Ovary (tissue), 10 donors: ENCODE measurements at places on chromosomes 12 and 14. TPM values are rescaled to one million over a fixed set of nuclear protein-coding genes. Genes with fewer than 3 reads are reported as not detected.

LBHD2 gene
- not detected for total RNA-seq

KRT3 gene
- not detected for total RNA-seq

LRRC43 gene
- 1.1 TPM for total RNA-seq

TAS2R30 gene
- total RNA-seq = 4.5 TPM

CCNB1IP1 gene
- 57.1 TPM for total RNA-seq

KRT77 gene
- total RNA-seq = not detected

DNA sequence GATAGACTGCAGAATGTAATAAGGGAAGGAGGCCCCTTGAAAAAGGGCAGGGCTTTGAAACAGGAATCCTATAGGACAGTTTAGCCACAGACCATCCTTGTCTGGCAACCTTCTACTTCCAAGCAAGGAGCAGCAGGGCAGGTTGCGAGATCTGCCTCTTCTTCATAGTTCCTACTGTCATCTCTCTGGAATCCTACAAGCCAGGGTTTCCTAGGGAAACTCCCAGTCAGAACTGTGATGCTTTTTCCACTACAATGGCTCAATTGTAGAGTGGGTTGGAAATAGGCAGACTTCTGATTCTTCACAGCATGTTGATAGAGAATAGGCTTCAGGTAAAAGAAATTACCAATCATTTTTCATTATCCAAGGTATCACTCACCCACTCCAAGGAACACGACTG, 186.3 kb downstream of the DACT1 start:
- DNase-seq = no peak

DNA sequence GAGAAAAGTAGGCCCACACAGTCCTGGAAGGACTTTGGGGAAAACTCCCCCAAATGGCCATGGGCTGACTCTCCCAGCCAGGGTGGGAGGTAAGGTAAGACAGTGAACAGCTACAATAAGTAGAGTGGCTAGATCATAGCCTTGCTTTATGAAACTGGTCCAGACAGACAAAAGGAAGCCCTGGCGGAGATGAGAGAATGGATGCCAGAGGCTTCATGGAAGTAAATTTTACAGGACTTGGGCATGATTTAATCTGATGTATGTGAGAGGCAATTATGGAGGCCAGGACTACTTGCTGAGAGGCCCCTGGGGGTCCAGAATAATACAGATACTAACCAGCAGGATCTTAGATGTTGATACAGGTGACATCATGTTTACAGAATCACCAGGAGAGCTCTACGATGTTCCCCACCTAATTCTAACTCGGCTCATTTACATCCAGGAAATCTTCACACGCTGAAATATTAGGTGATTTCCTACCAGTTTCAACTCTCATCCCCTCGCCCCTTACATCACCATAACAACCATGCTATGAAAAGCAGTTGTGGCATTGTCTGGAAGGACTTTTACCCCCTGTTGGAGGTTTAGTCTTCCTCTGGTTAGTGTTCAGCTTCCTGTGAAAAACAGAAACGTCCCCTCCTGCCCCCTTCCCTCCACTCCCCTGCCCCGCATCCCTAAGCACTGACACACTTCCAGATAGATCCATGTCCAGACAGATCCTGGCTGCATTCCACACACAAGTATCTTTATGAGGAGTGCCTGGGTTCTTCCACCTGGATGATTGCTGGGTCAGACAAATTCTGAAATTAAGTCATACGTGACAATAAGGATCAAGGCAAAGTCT, 39.5 kb upstream of the NT5DC3 start:
- DNase-seq = no peak

DNA sequence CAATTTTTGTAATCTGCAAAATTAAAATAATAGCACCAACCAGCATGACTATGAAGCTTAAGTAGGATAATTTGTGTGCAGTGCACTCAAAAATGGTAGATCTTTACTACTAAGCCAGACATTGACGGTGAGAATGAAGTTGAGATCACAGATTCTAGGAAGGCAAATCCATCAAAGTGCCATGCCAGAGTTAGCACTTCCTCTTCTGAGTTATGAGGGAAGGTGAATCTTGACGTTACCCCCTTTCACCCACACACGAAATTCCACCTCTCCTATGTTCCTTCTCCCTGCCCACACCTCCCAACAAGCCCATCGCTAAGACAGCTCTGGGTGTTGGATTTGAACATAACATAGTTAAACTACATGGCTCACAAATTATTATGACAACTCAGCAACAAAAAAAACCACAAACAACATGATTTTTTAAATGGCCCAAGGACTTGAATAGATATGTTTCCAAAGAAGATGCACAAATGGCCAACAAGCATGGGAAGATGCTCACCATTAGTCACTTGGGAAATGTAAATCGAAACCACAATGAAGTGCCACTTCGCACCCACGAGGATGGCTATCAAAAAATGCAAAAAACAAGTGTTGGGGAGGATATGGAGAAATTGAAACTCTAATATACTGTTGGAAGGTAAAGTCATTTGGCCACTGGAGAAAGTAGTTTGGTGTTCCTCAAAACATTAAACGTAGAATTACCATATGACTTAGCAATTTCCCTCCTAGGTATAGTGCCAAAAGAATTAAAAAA, 119.3 kb upstream of the RAP1B start:
- no peak for DNase-seq

- DNase-seq = no peak
Observed at GRCh38 chr14:77222546-77223225, 41.1 kb downstream of the TMEM63C start.

DNA sequence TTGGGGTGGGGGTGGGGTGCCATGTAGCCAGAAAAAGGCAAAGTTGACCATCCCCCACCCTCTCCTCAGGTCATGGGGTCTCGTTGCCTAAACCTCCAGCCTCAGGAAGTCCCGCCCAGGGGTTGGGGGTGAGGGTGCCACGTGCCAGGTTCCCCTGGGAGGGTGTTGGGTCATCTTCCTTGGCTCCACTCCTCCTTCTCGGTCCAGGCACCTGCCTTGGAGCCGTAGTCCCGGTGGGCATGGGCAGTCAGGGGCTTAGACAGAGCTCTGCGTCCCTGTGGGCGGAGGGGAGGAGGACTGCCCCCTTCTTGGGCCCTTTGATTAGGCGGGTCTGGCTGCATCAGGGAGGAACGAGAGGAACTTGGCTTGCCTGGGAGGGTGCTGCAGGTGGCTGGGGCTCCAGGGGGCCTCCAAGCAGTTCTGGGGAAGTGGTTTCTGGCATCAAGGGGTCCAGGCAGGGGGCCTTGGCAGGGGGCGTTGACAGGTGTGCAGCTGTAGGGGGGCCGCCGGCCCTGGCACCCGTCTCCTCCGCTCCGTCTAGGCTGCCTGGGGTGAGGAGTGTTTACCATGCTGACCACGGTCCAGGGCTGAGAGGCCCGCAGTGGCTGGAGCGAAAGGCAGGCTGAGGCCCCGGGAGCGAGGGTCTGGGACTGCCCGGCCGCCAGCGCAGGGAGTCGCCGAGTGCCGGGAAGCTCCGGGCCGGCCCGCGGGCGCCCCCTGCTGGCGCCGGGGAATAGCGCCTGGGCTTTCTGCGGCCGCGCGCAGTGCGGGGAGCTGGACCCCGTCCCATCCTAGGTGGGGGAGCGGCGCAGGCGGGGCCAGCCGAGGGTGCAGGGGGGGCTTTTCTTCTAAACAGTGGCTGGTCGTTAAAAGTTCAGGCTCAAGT, 7.9 kb downstream of the SETD1B start:
- DNase-seq = peak; percentile 87

DNA sequence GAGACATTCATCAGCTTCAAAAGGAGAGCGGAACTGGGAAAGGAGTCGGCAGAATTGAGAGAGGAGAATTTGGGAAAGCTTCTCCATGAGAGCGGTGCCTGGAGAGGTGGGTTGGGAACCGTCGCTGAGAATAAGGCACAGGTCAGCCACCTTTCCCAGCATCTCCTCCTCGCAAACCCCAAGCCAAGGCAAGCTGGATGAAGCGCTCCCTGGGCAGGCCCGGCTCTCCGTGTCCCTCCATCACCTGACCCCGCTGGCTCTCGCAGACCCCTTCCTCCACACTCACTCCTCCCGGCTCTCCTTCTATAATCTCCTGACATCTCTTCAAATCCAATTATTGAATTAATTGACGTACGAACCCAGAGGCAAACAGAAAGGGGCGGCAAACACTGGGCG, 18.9 kb upstream of the ATP5MC2 start:
- no peak for DNase-seq

DNA sequence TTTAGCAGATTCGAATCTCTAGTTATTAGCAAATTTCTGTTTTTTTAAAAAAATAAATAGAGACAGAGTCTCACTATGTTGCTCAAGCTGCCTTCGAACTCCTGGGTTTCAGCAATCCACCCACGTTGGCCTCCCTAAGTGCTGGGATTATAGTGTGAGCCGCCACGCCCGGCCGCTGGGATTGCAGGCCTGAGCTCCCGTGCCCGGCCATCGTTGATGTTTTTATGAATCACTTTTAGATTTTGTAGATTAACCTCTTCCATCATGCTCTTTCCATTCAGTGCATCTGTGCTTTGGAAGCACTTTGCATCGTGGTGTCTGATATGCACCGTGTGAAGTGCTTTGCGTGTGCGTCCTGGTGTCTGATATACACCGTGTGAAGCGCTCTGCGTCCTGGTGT, 20.9 kb downstream of the PGAM5 start:
- no peak for DNase-seq

GRCh38 chr12:53383258-53383657, 3.3 kb downstream of the SP1 start:
- DNase-seq = no peak

DNA sequence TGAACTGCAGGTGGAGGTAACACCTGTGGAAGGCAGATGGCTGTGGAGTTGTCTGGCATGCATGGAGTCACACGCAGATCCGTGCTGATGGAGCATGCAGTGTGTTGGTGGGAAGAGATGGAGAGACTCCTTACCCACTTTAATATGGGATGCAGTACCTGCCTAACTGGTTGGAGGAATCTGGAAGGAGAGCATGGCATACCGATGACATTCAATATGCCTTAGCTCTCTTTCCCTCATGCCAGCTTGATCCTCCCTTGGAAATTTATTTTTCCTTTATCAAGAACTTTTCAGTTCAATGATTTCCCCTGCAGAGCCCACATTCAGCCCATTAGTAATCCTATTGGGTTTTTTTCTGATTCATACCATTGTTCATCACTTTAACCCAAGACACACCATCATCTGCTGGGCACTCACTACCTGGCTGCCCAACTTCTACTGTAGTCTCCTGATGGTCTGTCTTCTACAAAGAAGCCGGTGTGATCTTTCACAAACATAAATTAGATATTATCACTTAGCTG, 25.9 kb upstream of the NR2C1 start:
- no peak for DNase-seq

DNA sequence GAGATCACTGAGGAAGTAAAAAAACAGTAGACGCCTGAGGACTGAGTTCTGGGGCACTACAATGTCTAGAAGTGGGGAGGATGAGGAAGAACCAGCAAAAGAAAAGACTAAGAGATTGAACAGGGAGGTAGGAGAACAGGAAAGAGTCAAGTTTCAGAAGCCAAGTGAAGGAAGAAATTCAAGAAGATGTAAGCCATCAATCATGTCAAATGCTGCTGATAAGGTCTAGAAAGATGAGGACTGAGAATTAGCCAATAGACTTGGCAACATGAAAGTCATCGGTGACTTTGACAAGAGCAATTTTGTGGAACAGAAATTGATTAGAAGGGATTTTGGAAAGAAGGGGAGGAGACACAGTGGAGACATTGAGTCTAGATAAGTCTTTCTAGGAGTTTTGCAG, 54.8 kb upstream of the CRY1 start:
- DNase-seq = no peak

GRCh38 chr14:78455896-78456435, 285.8 kb downstream of the NRXN3 start:
- no peak for DNase-seq

GRCh38 chr14:97602438-97603117, 805.4 kb downstream of the VRK1 start:
- no peak for DNase-seq

GRCh38 chr14:30015489-30015888, 87.8 kb upstream of the PRKD1 start:
- no peak for DNase-seq

GRCh38 chr12:89059721-89060541, 292.4 kb downstream of the DUSP6 start:
- DNase-seq = no peak

GRCh38 chr12:27730097-27730588, 19.5 kb downstream of the MRPS35 start:
- DNase-seq = no peak

DNA sequence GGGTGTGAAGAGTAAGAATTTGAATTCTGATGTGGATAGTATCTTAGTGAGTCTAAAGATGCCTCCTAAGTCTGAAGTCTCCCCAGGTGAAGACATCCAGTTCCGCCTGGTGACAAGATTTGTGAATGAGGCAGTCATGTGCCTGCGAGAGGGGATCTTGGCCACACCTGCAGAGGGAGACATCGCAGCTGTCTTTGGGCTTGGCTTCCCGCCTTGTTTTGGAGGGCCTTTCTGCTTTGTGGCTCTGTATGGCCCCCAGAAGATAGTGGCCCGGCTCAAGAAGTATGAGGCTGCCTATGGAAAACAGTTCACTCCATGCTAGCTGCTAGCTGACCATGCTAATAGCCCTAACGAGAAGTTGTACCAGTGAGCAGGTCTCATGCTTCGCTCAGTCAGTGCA, 24.6 kb upstream of the AICDA start:
- DNase-seq = no peak

DNA sequence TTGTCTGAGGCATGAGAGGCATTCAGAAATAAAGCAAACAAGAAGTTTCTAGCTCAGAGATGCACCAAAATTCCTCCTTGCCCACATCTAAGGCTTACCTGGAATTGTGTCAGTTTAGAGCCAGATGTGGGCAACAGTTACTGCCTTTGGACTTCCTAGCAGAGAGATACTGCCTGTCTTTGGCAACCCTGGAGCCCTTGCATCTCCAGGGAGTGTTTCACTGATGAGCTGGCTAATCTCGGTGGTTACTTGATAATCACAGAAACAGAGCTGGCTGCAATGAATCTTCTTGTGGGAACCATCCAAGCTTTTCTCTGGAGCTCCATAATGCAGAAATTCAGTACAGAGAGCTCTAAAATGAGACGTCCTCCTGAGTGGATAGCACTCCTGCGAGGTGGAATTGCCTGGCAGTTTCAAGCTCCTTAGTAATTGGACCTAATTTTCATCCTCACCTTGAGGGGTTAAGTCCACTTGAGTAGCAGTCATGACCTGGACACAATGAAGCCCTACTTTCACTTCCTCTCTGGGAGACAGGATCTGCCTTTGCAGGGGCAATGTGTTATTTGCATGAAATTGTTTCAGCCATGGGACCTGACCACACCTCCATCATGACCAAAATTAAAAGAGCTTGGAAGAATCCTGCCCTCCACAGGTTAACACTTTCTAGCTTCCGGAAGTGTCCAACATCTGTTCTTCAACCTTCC, 108.8 kb upstream of the ARHGAP5 start:
- DNase-seq = no peak
